ENCODE measurements at places on chromosomes 12 and 14.

DNA sequence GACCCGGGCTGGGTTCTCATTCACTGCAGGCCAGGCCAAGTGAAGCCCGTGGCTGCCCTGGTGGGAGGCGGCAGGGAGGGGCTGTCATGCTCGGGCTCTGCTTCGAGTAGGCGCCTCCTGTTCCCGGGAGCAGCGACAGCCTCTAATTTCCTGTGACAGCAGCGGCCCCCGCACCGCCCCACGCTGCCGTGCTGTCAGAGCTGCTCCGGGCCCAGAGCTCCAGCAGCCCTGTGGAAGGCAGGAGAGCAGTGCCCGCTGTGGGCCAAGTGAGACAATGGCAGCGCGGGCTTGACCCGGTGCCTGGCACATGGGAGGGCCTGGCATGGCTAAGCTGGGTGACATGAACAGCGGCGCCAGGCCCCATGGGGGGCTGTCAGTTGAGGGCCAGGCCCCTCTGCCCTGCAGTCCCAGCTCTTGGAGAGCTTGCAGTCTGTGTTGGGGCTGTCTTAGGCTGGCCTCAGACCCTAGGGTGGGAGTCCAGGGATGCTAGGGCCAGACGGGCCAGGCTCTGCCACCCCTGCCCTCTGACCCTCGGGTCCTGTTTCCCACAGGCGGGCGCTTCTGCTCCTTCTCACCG, 5.1 kb downstream of the TRMT61A start:
- no peak for DNase-seq

GRCh38 chr14:29148221-29148620, 381.6 kb downstream of the FOXG1 start:
- no peak for DNase-seq

GRCh38 chr12:25594376-25594775, 41.3 kb upstream of the LMNTD1 start:
- no peak for DNase-seq

- no peak for DNase-seq
Observed at GRCh38 chr12:94457311-94457710, 2.4 kb downstream of the CEP83 start.

DNA sequence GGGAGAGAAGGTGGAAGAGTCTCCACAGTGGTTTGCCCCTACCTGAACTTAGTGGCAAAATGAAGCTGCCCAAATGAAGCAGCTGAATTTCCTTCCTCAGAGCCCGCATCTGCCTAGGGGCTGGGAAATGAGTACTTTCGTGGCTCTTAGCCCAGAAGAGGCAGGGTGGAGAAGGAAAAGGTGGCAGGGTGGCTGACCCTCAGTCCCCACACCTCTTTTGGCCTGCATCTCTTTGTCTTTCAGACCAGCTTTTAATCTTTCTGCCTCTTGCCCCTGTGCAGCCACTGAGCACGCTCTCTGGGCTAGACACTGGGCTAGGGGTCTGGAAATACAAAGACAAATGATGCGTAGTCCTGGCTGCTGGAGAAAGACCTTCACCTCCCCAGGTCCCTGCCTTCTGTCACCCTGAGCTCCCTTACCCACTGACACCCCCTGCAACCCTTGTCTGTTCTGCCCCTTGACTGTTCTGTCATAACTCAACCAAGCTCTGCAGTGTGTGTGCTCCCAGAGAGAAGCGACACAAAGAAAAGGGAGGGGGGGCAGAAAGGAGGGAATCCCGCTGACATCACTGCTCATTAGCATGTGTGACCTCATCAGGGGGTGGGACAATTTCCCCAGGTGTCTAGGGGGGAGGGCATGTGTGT, 371 bp upstream of the REM2 start:
- peak; percentile 82 for DNase-seq

DNA sequence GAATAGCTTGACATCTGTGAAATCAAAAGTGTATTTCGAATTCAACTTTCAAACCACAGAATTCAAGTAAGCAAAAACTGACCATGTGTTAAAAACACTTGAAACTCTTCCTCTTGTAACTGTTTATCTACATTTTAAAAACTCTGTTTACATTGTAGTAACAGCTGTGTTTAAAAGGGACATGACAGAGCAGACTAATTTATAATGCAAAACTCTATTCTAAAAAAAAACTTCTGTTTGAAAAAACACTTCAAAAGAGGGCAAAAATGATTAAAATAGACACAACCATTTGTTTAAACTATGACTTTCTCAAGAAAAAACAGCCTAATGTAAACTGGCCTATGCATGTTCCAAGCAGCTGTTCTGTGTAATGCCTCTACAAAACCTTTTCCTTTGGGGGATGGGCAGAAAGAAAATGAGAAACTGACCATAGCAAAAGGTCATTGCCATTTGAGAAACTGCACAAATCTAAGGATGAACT, 149.1 kb upstream of the HMGA2 start:
- DNase-seq, result no peak

GRCh38 chr12:57765003-57765697, 1.7 kb downstream of the CYP27B1 start:
- peak; percentile 73 for DNase-seq

- DNase-seq, result no peak
Observed at GRCh38 chr12:70830221-70831061, 90.1 kb downstream of the PTPRR start.

- DNase-seq, result no peak
Observed at GRCh38 chr14:54555651-54556050, 11.3 kb upstream of the SAMD4A start.

DNA sequence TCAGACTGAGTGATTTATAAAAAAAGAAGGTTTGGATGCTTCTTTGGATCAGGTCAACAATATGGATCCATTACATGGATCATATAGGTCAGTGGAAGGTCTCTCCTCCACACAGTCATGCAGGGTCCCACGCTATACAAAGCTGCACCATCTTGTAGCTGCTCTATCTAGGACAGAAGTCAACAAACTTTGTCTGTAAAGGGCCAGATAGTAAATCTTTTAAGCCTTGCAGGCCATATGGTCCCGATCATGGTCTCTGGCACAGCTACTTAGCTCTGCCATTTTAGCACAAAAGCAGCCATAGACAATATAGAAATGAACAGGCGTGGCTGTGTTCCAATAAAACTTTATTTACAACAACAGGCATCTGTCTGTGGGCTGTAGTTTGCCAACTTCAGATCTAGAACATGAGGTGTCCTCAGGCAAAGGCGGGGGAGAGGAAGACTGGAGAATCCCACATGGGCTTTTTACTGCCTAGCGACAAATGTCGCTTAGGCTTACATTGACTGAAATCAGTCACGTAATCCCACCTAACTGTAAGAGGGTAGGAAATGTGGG, 36.7 kb downstream of the TMEM233 start:
- DNase-seq, result no peak

- DNase-seq, result no peak
Observed at GRCh38 chr12:120574106-120574505, 7.1 kb downstream of the POP5 start.

- no peak for DNase-seq
Observed at GRCh38 chr14:74526854-74527585, 33.5 kb downstream of the ISCA2 start.

DNA sequence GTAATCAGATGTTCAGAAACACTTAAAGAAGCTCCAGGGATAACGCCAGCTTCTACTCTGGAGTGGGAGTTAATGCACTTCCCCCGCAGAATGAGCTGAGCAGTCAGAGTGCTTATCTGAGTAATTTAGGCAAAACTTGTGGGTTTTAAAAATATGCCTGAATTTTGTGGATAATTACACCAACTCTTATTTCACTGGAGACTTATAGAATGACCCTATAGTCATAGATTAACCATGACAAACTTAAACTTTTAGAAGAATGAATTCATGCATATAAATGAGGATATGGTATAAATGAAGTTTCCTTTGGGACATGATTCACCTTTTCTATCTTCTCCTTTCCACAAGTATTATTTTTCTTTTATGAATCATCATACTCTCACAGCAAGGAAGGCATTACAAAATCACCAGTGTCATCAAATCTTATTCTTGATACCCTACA, 241.1 kb upstream of the FBXO33 start:
- DNase-seq, result no peak

DNA sequence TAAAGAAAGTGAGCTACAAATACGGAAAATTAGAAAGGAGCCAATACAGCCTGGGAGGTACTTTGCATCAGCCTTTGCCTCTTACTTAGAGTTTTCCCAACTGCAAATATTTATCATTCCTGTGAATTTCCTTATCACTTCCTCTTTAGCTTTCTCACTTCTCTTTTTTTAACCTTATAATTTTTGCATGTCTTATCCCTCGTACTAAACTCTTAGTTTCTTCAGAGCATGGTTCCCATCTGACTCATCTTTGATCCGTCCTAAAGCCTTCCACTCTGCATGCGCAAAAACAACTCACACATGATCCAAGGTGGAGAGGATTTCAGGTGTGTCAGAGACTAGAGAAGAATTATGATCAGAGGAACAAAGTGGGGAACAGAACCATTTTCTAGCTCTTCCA, 9.6 kb upstream of the SNAPC1 start:
- no peak for DNase-seq

DNA sequence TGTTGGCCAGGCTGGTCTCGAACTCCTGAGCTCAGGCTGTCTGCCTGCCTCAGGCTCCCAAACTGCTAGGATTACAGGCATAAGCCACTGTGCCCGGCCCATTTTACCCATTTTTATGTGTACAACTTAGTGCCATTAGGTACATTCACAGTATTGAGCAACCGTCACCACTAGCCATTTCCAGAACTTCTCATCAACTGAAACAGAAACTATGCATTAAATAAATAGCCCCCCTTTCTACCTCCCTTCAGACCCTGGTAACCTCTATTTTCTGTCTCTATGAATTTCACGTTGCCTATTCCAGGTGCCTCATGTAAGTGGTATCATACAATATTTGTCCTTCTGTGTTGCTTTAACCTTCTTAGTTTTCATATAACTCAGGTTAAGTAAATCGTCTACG, 15.9 kb downstream of the ZCRB1 start:
- DNase-seq, result no peak

DNA sequence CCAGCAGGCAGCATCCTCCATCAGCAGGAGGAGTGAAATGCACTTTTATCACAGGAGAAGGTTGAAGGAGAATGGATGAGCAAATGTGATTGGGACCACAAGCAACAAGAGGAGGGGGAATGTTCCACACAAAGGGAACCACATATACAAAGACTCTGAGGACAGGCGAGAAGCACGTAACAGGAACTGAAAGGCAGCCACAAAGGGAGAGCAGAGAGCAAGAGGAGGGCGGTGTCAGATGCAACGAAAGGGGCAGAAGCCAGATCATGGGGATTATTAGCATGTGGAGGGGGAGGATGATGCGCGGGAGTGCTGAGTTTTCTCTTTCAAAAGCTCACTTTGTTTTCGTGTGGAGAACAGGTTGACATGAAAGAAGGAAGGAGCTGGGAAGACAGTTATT, 241.1 kb downstream of the SPTSSA start:
- peak; percentile 17 for DNase-seq

DNA sequence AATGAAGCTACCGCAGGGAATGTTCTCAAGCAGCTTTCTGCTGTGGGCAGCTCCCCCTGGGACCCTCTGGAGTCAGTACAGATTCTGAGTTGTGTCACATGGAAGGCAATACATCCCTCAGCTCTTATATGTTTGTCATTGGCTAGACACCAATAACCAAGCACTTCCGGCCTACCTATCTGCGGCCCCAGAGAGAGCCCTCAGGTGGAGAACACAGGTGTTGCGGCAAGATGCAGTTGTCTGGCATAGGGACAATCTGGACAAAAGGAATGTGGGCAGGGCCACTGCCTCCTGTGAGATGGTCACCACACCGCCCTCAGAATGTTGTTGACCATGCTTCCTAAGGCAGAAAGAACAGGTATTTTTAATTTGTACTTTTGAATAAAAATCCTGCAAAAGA, 118.7 kb downstream of the BRMS1L start:
- DNase-seq, result peak; percentile 43

DNA sequence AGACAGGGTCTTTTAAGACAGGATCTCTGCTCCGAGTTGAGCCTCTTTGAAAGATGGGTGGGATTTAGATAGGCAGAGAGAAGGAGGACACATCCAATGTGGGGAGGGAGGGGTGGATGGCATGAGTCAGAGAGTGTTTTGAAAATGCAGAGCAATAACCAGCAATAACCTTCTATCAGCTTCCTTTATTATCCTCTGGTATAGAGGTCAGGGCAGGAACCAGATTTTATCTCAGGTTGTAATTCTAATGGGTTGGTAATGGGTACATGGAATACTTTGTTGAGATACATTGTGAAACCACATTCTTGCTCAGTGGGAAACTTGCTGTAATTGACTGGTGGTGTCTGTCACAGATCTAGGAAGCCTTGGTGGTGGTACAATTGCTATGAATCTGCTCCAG, 37.6 kb upstream of the CCDC63 start:
- DNase-seq, result no peak
